Central memory CD4-positive, alpha-beta T cell (primary cell): ENCODE measurements at places on chromosomes 13 and 19.

DNA sequence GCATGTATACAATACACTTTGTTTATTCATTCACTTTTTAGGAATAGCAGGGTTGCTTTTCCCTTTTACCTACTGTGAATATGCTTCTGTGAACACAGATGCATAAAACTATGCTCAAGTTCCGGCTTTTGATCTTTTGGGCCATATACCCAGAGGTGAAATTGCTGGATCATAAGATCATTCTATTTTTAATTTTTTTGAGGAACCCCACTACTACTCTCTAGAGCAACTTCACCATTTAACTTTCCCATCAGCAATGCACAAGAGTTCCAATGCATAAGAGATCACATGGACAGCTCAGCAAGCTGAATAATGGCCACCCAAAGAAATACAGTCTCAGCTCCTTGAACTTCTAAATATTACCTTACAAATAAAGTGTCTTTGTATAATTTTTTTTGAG, 17.0 kb upstream of the SIGLEC10 start:
- DNase-seq, result no peak

- DNase-seq, result peak; percentile 23
Observed at GRCh38 chr19:8363803-8364771, at the start of gene ANGPTL4. Gene ANGPTL4 (plus strand): TSS chr19:8364155. CDS start chr19:8364322, 167 bp downstream.

DNA sequence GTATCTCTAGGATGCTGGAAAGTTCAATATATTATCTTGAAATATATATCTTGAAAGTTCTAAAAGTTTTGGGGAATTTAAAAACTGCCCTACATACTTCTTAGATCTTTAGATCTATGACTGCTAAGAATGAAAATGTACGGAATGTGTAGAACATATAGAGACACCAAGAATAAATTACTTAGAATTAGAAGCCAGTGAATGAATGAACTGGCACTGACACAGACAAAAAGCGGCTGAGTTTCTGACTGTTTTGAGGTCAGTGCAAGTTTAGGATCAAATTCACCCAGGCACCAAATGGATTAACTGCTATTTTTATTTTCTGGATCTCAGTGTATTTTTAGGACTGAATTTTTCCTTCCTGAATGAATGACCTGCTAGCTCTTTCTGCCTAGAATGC, 411.2 kb downstream of the KCTD12 start:
- DNase-seq, result no peak

GRCh38 chr13:69319656-69320055, 788.0 kb upstream of the ATXN8OS start:
- no peak for DNase-seq

- no peak for DNase-seq
Observed at GRCh38 chr19:13827656-13828055, 32.4 kb downstream of the ZSWIM4 start.

GRCh38 chr19:10417541-10418234, 2.6 kb upstream of the PDE4A start:
- no peak for DNase-seq

DNA sequence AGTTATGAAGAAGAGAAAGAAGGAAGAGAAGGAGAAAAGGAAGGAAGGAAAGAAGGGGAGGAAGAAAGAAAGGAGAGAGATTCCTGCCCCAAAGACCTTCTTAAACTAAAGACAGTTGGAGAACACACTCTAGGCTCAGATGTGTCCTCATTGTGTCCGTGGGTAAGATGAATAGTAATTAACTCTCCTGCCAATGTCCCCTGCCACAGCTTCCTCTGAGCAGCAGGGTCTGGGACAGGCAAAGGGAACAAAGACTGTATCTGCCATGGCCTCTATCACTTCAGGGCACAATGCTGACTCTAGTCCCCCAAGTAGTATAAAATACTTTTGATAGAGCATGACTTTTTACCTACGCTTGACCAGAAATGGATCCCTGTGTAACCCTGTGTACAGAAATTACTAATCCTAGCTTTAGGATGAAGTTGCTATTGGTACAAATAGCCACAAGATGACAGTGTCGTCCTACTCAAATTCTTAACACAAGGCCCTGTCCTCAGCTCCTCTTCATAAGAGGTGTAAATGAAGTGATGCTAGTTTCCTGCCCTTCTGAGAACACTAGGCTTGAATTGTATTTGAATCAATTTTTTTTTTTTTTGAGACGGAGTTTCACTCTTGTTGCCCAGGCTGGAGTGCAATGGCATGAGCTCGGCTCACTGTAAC, 186.2 kb upstream of the GPR12 start:
- no peak for DNase-seq

DNA sequence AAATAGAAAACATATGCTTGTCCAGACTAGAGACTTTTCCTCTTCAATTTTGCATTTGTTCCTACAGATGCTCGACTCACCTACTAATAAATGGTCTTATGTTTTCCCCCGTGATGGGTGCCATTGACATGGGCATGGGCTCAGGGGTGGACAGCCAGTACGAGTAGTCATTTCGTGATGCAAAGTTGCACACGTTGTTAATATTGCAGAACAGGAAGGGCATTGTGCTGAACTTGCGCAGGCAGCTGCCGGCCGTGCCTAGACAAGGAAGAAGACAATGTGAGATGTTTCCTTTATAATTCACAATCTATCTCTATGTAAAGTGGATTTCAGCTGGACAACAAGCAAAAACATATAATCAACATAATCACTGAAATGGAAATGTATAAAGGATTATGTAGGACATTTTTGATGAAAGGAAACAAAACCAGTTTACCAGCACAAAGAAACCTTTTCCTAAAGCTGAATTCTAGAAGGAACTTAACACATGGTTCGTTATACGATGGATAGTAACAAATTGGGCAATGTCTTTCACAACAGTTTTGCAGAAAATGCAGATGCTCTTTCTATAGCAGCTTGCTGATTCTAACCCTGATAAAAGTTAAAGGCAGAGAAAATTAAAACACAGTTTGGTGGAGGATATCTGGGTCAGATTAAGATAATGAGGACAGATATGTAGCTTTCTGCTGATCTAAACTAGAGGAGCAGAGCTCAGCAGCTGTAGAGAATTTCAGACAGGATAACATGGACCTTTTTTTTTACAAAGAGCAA, 145.7 kb downstream of the COL4A1 start:
- DNase-seq, result no peak
